Activated CD4-positive, alpha-beta T cell treated with anti-CD3 and anti-CD28 coated beads, Interleukin-2, Interleukin-6, amounts not matched to agents 100 ng/mL and 50 ng/mL, durations not matched to agents 16 hours and 8 hours (primary cell): ENCODE measurements at places on chromosomes 1 and 21.
A peak's percentile ranks its signal among the peaks of the same experiment; 100 is the strongest.

GRCh38 chr1:74429580-74429979 is 82.8 kb downstream of the LRRC53 start:
- DNase-seq = no peak

GRCh38 chr1:233998456-233998855 is 94.0 kb downstream of the SLC35F3 start:
- no peak for DNase-seq

DNA sequence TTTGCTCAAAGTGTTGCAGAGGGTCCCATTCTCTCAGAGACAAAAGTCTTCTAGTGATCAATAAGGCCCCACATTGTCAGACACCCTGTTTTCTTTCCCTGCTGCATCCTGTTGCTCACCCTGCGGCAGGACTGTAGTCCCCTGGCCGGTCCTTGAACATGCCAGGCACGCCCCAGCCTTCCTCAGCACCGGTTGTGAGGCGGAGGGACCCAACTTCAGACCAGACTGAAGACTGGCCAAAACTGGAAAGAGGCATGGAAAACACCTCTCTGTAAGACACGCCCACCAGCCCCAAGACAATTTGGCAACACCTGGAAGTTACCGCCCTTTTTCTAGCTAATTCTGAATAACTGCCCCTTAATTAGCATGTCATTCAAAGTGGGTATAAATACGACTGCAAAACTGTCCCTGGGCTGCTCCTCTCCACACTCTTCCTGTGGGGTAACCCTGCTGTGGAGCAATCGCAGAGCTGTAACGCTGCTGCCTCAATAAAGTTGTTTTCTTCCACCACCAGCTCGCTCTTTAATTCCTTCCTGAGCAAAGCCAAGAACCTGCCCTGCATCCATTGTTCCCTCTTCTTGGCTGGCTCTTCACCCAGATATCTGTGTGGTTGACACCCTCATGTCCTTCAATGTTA is 23.8 kb downstream of the PLA2G2A start:
- no peak for DNase-seq

- no peak for DNase-seq
Measured at GRCh38 chr1:151165281-151165737, 393 bp downstream of the LYSMD1 start.

GRCh38 chr1:148362216-148362611 is 120.9 kb downstream of the PPIAL4G start:
- peak; percentile 35 for DNase-seq

GRCh38 chr1:50517488-50517887 is 94.2 kb upstream of the DMRTA2 start:
- no peak for DNase-seq

DNA sequence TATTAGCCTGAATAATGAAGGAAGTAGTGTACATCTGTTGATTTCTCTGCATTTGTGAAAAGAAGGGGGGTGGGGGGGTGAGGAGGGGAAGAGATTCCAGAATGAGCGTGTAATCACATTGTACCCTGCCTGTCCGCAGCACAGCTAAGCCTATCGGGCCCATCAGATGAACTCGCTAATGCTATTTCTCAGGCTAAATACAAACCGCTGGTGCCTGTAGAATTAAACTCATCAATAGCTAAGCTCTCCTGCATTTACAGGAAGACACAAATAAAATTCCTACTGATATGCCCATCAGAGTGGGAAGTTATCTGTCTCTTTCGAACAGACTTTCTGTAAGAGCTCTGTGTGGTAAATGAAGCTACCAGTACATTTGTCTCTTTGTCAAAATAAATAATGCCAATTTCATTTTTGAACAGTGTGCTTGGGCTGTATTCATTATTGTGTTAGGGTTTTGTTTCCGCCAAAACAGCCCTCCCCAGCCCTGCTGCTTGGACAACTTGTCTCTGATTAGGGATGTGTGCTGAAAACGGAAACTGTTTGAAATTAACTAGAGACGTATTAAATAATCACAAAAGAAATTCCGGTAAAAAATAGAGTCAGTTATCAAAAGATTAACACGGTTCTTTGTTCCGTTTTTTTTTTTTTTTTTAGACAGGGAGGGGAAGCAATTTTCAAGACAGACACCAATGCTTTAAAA is 305.4 kb downstream of the TTLL7 start:
- no peak for DNase-seq

DNA sequence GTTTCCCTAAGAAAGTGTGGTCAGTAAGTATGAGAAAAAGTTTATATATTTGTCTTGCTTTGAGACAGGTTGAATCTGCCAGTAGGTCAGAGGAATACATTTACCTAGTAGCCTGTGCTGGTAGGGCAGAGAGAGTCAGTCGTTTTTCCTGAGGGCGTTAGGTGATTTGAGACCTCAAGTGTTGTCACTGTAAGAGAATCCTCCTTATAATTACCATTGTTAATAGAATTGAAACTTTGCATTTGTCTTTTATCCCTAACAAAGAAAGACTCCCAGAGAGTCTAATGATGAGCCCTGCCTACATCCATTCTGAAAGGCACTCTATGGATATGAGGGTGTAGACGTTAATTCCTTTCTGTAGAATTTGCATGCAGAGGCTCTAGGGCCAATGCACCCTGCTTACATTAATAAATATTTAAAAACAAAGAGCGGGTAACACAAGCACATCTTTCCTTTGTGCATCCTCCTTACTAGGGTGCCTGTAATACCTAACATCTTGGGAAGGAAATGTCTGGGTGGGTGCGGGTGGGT is 16.4 kb downstream of the PBX1 start:
- DNase-seq = no peak

GRCh38 chr1:31980835-31981455 is 32.7 kb upstream of the KHDRBS1 start:
- DNase-seq = no peak

GRCh38 chr21:29939104-29939923 is 482 bp downstream of the GRIK1 start:
- no peak for DNase-seq

DNA sequence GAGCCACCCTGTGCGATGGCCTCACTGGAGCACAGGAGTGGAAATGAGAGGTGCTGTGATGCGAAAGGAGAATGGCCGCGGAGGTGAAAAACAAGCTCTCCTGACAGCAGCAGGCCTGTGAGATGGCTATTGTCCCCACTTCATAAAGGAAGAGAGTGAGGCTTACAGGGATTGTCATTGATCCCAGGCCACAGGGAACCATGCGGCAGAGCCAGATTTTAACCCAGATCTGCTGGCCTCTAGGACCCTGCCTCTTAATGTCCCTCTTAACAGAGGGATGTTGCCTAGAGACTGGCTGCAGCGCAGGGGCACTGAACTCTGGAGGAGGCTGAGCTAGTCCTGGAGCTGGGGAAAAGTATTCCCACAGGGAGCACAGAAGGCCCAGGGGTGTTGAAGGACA is 3.1 kb upstream of the SYTL1 start:
- DNase-seq = no peak

GRCh38 chr1:215539803-215540570 is 27.1 kb upstream of the KCTD3 start:
- DNase-seq = no peak

- no peak for DNase-seq
Measured at GRCh38 chr1:160114085-160114484, 1.5 kb upstream of the ATP1A2 start.

GRCh38 chr1:218349348-218350034 is 4.4 kb downstream of the TGFB2 start:
- DNase-seq = no peak

GRCh38 chr1:54283635-54284385 is 83.8 kb downstream of the MRPL37 start:
- DNase-seq = no peak

DNA sequence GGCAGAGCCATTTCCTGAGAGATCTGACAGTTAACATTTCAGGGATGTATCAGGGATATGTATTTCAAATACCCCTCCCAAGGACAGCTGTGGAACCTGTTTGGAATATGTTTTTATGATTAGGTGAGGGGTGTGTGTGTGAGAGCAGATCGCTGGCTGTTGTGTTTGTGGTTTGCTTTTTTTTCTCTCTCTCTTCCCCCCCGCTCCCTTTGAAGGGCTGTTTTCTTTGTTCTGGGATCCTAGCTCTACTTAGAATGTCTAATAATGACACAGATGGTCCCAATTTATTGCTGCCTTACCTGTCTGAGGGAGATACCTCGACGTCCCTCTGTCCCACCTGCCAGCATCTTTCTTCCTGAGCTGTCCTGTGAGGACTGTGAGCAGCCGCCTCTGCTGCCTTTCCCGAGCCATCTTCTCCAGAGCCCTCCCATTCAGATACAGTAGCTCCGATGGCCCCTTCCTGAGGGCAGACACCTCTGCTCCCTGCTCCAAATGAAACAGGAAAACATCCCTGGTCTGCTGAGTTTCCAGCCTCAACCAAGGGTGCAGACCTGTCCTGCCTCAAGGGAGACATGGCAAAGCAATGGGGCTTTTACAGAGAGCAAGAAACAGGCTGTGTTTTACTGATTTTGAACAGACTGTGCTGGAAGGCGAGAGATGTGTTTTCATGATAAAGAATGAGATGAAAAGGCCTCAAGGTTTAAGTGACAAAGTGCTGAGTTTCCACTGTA is 138.0 kb upstream of the TNR start:
- no peak for DNase-seq

- DNase-seq = no peak
Measured at GRCh38 chr1:53141487-53142055, 867 bp downstream of the SLC1A7 start.

DNA sequence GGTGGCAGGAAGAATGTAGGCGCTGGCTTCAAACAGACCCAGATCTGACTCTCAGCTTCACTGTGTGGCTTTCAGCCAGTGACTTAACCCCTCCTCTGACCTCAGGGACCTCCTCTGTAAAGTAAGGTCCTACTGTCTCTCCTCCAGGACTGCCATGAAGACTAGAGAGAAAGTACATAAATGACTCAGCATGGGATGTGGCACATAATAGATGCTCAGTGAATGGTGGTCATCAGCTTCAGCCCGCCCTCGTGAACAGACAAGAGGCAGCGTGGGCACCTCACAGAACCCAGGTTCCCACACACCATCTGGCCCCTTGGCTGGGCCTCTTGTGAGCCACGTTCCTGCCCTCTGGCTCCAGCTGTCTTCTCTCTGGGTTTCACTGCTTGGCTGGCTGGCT is 126.0 kb downstream of the SYF2 start:
- DNase-seq = peak; percentile 36

- DNase-seq = no peak
Measured at GRCh38 chr1:206826394-206826793, 39.0 kb upstream of the IL20 start.

DNA sequence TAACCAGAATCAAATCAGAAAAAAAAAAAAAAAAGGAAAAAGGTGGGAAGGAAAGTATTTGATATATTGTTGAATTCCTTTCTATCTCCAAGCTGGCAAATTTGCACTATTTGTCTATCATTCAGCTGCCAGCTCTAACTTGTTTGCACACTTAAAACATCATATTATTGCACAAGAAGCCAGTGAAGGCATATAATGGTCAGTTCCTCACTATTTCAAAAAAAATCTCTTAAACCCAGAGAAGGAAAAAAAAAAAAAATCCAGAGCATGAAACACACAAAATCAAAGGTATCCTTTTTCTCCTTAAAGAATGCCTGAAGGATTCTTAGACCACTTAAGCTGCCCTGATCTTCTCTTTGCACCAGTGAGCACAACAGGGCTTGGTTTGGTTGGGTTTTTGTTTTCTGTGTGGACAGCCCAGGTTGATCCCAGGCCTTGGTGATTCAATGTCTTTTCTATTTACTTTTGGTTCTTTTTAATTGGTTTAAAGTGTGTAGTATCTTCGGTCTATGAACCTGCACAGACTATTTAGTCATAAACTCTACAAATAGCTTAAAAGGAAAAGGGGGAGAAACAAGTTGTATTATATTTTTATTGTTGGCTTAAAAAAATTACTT is 40.2 kb downstream of the DUSP10 start:
- no peak for DNase-seq

DNA sequence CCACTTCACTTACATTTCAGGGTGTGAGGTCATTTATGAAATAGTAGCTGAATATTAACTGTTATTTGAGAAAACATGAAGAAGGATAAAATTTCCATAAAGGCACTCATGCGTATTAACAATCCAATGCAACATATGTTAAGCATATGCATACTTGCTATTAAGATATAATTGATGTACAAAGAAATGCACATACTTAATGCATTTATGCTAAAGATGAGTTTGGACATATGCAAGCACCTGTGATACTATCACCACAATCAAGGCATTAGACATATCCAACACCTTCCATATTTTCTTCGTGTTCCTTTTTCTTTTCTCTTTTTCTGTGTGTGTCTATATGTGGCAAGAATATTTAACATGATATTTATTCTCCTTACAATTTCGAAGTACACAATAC is 464.8 kb upstream of the BRINP3 start:
- DNase-seq = no peak

DNA sequence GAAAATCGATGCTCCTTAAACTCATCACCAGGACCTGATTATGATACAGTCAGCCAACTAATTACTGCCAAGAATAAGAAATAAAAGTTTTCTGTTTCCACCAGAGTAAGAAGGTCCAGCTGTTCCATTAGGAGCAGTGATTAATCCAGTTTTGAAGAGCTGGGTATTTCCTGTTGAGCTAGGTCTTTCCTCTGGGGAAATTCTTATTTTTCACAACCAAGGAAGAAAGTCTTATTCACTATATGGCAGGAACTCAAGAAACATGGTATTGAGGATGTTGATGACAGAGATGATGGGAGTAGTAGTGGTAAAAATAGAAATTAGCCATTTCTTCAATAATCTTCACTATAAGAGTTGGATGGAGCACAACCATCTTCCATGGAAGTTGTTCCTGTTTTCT is 374.6 kb upstream of the RUNX1 start:
- DNase-seq = no peak

GRCh38 chr1:62380181-62380580 is 56.7 kb upstream of the USP1 start:
- DNase-seq = no peak

DNA sequence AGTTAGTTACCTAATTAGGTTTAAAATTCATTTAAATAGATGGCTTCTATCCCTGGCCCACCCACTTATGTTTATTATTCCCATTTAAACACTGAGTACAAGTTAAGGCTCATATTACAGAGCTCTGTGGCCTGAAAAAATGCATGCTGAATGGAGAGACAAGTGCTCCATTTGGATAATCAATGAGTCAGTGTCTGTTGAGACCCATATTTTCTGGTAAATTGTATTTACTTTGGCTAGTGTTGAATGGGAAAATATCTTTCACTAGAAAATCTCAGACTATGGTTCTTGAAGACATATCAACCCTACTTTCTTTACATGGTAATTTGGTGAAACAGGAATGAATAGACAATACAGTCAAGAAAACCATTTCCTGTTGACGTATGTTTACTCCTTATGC is 356.0 kb downstream of the S1PR1 start:
- DNase-seq = no peak

GRCh38 chr1:52636721-52637695 is 4.0 kb downstream of the SHISAL2A start:
- DNase-seq = peak; percentile 69

DNA sequence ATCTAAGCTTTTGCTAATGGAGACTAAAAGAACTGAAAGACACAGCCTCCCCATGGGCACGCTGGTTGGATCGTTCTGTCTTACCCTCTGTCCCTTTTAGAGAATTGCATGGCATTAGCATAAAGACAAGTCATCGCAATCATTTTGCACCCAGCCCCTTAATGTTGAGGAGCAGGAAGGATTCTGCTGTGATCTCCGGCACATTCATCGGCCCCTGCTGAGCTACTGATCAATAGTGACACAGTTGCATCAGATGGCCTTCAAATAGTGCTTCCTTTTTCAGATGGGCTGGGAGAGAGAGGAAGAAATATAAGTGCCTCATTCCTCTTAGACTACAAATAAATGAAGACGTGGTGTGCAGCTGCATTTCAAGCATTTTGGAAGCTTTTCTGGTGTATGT is 75.4 kb downstream of the NOS1AP start:
- DNase-seq = no peak
